ENCODE measurements at places on chromosomes 2 and 18.

- no peak for DNase-seq
Measured at GRCh38 chr2:165933211-165933910, 20.2 kb downstream of the TTC21B start.

DNA sequence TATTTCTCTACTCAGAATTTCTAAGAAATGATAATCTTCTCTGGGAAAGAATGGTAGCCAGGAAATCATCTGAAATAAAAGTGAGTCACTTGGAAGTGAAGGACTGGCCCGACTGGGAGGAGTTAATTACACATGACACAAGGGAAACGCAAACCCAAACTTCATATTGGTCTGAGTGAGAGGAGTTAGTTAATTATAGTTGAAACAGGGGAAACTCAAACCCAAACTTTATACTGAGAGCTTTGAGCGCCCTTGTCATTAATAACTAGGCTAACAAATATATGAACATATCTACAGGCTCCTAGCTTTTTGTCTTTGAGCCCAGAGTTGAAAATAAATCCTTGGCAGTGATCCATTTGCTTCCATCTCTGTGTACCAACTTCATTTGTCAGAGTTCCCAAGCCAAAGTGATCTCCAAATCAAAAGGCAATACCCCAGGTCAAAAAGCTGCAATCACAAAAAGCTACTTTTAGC is 187.8 kb upstream of the COL3A1 start:
- no peak for DNase-seq

- DNase-seq = no peak
Measured at GRCh38 chr2:117763804-117764203, 50.7 kb upstream of the DDX18 start.

DNA sequence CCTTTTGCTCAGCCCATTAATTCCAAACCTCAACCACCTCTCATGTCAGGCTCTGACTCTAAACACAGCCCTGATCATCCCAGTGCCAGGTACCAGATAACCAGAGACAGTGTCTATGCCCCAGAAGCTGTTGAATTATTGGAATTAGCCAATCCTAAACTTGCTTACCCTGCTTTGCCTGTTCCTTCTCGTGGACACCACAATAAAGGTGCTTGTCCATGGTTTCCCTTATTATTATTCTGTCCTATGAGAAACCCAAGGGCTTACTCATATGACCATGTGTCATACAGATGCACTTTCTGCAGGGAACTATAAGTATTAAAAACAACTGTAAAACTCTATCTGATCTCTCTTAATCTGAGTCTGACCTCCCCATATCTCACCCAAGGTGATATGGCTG is 2193.8 kb upstream of the PIK3C3 start:
- no peak for DNase-seq

DNA sequence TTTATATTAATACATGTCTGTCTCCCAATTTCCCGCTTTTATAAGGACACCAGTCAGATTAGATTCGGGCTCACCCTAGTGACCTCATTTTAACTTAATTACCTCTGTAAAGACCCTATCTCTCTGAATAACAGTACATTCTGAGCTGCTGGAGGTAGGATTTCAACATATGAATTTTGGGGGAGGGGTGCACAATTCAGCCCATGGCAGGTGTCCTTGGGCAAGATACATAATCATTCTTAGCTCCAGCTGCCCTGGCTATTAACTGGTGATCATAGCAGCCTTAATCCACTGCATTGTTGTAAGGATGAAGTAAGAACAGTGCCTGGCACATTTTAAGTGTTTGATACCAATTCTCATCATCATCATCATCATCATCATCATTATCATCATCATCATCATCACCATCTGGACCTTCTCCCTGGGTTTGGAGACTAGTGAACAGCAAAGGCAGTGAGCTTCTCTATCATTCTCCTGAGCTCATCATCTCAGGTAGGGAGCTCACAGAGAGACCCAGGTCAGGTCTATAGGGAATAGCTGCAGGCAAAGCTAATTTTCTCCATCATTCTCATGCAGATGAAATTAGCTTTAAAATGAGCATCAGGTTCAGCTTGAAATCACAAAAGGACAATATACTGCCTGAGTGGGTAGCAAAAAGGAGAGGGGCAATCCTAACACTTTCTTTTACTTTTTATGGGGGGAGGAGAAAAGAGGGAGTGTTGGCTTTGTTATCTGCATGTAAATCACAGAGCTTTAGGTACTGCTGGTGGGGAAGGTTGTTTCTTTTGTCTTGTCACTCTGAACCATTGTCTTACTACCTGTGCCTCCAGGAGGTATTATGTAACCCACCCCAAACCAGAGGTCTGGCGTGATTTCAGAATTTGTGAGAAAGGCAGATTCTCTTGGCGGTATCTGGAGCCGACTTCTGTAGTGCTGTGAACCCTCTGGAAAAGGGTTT is 125.5 kb upstream of the SPRED2 start:
- no peak for DNase-seq

DNA sequence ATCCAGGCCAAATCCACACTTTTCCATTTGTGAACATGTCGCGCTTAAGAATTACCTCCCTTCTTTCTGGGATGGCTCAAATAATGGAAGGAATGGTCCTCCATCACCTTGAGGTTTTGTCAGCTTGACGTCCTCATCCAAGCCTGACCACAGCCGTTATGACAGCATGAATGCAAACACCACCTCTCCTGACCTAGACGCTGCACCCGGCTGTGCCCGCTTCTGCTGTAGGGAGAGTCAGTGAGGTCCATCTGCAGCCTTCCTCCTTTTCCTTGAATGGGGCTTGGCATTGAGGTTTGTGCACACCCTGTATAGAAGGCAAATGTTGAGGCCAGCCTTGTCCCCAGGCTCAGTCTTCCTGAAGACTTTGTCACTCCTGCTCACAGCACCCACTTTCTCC is 85.5 kb downstream of the TGOLN2 start:
- DNase-seq = no peak

GRCh38 chr2:151028691-151029176 is 232.9 kb downstream of the RBM43 start:
- no peak for DNase-seq

DNA sequence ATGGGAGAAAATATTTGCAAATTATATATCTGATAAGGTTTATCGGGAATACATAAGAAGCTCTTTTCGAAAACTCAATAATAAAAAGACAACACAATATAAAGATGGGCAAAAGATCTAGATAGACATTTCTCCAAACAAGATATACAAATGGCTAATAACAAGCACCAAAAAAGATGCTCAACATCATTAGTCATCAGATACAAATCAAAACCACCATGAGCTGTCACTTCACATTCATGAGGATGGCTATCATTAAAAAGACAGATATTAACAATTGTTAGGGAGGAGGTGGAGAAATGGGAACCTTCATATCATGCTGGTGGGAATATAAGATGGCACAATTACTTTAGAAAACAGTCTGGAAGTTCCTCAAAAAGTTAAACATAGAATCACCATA is 48.1 kb downstream of the HS1BP3 start:
- no peak for DNase-seq

- no peak for DNase-seq
Measured at GRCh38 chr18:42756214-42756613, 359.3 kb downstream of the RIT2 start.

DNA sequence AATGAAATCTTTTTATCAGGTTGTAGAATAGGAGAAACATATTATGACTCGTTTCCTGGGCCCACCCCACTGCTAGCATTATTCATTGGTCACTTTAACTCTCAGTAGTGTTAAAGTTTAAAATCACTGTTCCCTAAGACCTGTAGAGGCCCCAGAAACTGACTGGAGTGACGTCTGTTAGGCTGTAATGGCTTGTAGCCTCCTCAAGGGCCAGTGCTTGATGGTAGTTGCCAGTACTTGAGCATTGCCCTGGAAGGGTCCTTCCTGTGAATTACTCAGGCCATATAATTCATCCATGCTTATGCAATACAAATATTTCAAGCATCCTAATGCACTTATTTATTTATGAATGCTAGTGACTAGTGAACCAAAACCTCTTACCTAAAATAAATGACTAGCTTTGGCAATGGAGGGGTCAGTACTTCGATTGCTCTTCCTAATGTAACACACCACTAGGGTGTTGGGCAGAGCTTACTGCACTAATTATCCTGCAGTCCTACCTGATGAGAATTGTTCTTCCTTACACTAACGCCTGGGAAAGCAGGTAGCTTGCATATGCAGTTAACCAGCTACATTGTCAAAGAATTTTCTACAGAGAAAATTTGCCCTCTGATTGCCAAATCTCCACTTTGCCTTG is 31.2 kb downstream of the ARHGAP25 start:
- DNase-seq = no peak

DNA sequence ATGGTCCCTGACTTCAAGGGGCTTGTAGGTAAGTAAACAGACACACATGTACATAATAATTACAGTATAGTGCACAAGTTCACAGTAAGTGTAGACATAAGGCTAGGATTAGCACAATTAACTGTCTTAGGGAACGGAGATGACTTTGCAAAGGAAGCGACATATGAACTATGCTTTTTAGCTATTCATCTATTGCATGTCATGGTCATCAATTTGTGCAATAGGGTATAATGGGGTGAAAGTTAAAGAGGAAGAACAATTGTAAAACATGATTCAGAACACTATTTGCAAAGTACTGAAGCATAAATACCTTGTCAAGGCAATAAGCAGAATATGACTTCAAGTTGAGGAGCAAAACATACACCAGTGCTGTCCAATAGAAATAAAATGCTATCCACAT is 112.3 kb upstream of the SLC8A1 start:
- no peak for DNase-seq

GRCh38 chr2:109463891-109464290 is 149.9 kb downstream of the SEPTIN10 start:
- no peak for DNase-seq

- no peak for DNase-seq
Measured at GRCh38 chr2:167345559-167345958, 457.3 kb downstream of the XIRP2 start.

DNA sequence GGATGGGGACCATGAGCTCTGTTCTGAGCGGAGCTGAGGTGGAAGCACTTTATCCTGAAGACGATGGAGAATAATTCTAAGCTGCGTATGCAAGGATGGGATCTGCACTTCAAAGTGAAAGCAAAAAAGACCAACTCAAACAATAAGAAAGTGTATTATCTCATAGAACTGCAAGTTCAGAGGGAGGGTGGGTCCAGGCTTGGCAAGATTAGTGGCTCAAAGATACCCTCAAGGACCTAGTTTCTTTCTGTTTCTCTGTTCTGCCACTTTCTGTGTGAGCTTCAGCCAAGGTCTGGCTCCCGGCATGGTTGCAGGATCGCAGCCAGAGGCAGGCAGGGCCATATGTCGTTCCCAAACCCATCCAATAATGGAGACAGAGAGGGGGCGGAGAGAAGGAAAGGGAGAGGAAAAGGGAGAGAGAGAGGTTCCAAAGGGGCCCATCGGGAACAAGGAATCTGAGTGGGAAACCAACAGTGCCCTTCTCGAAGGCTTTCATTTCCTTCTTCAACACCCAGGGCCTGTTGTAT is 169.2 kb upstream of the NCK2 start:
- no peak for DNase-seq

DNA sequence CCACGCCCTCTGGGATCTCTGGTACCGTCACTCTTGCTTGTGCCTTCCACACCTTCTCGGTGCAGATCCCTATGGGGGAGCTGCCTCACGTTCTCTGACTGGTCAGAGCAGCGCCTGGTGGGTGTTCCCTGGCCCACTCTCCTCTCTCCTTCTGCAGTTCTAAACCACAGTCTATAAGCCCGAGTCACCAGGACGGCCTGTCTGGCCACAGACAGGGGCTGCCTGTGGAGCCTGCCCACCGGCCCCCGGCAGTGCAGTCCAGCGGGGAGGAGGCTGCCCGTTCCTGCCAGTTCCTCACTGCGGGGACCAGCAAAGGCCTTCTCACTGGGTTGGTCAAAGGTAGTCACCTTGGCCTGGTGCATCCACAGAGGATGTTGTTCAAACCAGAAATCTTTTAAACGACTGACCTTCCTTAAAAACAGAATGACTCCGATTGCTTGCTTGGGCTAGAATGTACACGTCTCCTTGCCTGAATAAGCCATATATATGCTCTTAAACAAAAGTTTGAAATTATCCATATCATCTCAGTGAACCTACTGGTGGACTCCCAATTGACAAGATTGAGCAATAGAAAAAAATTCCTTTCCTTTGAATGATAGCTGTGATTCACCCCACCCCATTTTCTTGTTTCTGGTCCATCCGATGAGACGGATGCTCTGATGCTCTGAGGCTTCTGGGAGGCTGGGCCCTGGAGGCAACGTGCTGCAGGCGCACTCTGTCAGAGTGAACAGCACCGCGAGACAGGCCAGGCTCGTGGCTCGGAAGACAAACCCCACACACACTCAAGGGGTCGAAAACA is 61.2 kb downstream of the RALBP1 start:
- no peak for DNase-seq

DNA sequence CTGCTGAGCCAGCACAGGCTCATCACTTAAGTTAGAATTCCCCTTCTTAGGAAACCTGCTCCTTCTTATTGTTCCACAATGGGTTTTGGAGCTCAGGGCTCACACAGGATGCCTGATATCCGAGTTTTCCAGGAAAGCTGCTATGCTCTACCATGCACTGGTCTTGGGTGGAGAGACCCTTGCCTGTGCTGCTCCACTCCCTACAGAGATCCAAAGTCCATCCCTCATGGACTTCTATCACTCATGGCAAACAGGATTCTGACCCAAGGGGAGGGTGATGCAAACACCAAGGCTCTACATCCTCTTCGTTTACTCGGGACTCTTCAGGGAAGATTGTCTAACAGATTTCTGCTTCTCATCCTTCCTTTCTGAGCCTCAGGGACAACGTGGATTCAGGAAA is 5.2 kb downstream of the SULT1C2 start:
- no peak for DNase-seq

DNA sequence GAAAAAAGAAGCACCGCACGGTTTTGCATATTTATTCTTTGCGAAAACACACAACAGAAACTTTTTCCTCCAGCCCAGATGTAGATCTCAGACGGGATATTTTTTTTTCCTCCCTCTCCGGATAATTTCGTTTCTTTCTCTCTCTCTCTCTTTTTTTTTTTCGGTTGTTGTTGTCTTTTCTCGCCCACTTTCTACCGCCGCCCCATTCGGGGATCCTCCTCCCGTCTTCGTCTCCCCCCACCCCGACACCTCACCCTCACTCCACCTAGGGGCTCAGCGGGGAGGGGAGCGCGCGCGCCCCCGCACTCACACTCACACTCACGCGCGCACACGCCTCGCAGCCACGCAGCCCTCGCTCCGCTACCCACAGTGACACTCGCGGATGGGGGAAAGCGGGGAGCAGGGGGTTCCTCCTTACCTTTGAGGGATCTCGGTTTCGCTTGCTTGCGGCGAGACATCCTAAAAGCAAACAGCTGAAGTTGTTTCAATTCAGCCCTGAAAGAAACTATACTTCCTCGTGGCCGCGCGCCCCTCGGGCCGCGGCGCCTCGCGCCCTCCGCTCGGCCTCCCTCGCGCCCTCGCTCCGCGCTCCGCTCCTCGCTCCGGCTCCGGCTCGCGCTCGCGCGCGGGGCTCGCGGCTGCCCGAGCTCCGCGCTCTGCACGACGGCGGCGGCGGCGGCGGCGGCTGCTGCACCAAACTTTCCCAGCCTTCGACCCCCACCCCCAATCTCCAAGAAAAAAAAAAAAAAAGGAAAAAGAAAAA is 1.3 kb downstream of the ZNF521 start:
- no peak for DNase-seq

GRCh38 chr2:133416146-133416545 is 152.1 kb downstream of the NCKAP5 start:
- DNase-seq = no peak
